ENCODE measurements at places on chromosomes 13 and 19. TPM values are rescaled to one million over a fixed set of nuclear protein-coding genes. Genes with fewer than 3 reads are reported as not detected.
A peak's percentile ranks its signal among the peaks of the same experiment; 100 is the strongest.

DNA sequence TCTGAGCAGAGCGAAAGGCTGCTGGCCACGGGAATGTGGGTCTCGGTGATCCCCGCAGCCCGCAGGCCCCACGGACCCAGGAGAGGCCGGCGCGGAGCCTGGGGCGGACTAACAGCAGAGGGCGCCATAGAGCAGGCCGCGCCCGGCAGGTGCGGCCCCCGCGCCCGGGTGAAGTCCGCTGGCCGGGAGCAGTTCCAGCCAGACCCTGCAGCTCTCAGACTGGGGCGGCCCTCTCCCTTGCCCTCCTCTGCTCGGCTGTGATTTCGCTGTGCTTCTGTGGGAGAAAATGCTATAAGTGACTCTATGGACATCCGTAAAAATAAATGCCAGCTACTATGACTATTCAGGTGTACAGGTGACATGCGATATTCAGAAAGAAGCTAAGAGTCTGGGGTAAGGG lies 37.7 kb downstream of the GSX1 start:
- peak; percentile 72 for DNase-seq
- no peaks in the 10 kb centered on the region for H3K36me3 ChIP-seq
- peaks cover 19% of the 10 kb centered on the region for H3K4me1 ChIP-seq
- peaks cover under 1% of the 10 kb centered on the region for H3K27me3 ChIP-seq
- H3K27ac ChIP-seq: no peak overlapping the region

The GTPBP3 gene
- polyA plus RNA-seq: 11.2 TPM

The PROZ gene
- polyA plus RNA-seq: not detected

The CYP2F1 gene
- 0.30 TPM for polyA plus RNA-seq

The RYR1 gene
- polyA plus RNA-seq: 0.46 TPM

Data from stomach (tissue), 19 donors.